ENCODE measurements at places on chromosomes 12 and 14.

DNA sequence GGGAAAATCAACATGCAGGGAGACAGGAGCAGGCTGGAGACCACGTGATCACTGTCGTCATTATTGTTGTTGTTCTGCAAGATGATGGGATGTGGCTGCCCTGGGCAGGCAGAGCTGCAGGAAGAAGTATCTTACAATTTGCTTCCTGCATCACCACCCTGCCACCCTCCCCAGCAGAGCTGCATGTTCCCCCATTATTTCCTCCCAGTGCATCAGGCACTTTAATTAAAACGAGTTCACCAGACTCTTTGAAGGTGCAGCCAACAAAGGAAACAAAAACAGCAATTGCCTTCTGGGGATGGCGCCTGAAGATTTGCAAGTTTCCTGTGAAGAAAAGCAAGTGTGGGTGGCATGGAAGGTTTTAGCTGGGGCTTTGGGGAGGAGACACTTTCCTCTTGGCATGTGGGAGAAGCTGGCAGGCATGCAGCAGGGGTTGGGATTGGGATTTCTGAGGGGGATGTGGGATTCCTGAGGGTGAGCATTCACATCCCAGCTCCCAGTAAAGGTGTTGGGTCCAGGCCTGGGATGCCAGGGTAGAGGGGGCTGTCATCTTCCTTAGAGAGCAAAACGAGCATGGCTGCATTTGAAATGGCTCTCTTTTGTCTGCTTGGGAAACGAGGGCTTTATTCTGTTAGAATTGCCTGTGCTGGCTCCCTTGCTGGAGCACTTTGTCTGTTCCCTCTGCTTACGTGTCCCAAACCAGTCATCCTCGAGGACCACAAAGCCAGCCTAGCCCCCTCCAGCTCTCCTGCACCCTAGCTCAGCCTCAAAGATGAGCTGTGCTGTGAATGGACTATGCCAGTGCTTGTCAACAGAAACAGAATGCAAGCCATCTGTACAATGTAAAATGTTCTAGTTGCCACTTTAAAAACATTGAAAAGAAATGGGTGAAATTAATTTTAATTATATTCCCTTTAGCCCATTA is 11.5 kb upstream of the C14orf132 start:
- no peak for DNase-seq

GRCh38 chr12:29103539-29103974 is 45.5 kb upstream of the FAR2 start:
- DNase-seq, result peak; percentile 6

DNA sequence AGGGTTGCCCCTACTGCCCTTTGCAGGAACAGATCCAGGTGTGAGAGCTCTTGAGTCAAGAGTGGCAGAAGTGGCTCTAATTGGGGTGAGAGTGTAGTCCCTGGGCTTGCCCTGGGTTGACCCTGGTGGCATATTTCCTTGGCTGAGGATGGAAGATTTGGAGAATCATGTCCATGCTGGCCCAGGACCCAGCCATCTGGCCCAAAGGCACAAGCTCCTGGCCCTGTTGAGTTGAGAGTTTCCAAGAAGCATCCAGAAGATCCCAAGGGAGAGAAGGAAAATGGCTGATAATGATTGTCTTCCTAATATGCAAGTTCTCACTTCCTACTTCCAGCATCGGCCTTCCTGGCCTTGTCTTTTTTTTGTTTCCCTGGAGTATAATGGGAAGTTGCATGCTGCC is 55.5 kb upstream of the SRSF5 start:
- no peak for DNase-seq

DNA sequence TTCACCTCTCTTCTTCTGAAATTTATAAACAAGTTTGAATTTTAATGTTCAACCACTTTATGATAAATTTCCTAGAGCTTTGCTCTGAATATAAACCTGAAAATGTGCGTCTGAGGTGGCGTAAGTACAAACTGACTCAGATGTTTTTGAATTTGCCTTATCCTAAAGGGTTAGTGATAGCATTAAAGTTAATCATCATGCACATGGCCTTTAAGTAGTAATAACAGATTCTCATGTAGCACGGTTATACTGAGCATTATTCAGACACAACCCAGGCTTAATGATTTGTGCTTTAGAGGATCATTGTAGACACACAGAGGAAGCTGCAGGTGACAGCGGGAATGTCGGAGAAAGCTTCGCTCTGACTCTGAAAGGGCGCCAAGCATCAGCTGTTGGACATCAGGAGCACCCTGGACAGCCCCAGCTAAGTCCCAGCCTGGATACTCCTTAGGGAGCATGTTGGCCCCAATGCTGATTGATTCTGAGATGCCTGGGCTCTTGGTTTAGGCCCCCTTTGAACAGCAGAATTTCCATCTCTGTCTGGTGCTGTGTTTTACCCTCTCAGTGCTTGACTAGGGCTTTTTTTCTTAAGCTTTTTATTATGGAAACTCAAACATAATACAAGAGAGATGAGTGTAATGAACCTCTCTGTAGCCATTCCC is 91.1 kb downstream of the PLXNC1 start:
- DNase-seq, result no peak

- DNase-seq, result peak; percentile 12
These were observed 93.2 kb downstream of the CHST11 start for GRCh38 chr12:104549815-104550480.
